ENCODE measurements at places on chromosomes 3 and 15.

- DNase-seq: no peak
These were observed 206.0 kb upstream of the SUCLG2 start for GRCh38 chr3:67860429-67860828.

- no peak for DNase-seq
These were observed 107.6 kb downstream of the PIK3CB start for GRCh38 chr3:138726946-138727730.

GRCh38 chr15:32866454-32867312, 148.9 kb downstream of the GREM1 start:
- no peak for DNase-seq

GRCh38 chr3:93991631-93992030, 11.7 kb downstream of the ARL13B start:
- no peak for DNase-seq

DNA sequence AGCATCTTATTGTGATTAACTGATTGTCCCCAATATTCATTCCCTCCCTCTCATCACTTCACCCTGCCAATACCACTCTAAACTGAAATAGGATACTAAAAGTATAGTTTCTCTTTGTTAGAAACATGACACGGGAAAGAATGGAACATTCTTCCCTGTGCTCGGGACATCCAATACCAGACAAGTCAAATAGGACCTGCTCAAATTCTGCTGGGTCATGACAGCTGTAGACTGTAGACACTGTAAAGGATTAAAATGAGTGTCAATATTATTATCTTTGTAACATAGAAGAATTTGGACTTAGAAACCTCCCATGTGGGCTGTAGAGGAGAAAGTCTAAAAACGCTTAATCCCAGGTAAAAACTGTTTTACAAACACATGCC, 315.0 kb upstream of the NR2E3 start:
- no peak for DNase-seq

DNA sequence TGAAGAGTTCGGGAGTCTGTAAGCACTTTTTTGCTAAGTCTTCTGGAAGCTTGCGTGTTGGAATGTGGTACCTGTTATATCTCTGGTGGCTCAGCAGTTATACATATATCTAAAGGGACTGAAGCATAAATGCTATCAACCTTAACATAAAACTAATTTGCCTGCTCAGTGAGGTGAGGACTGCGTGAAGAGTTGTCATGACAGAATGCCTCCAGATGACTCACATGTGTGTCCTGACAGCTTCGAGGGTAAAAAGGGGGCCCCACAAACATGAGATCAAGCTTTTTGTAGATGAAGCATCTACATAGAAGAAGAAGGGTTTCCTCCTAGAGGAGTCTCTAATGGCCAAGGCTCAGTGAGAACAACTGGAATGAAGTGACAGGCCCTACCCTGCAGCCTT, 88.8 kb upstream of the C3orf80 start:
- DNase-seq: no peak

- no peak for DNase-seq
These were observed 54.2 kb downstream of the MAP4 start for GRCh38 chr3:47961815-47962606.

GRCh38 chr3:8645712-8646111, 1.1 kb upstream of the SSUH2 start:
- DNase-seq: no peak

DNA sequence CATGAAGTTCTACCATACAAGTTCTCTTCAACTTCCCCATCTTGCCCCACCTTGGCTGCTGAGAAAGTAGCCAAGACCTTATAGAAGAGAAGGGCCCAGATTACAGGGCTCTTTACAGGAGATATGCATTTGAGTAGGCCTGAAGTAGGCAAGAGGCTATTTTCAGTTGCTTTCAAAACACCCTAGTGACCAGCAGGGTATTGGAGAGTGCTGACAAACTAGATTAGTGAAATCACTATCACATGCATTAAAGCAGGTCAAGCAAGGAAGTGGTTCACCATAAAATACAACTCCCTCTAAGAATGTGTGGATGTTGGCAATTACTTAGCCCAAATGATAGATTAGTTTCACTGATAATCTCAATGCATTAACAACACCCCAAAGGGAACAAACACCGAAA, 2.7 kb upstream of the LZTFL1 start:
- DNase-seq: no peak

DNA sequence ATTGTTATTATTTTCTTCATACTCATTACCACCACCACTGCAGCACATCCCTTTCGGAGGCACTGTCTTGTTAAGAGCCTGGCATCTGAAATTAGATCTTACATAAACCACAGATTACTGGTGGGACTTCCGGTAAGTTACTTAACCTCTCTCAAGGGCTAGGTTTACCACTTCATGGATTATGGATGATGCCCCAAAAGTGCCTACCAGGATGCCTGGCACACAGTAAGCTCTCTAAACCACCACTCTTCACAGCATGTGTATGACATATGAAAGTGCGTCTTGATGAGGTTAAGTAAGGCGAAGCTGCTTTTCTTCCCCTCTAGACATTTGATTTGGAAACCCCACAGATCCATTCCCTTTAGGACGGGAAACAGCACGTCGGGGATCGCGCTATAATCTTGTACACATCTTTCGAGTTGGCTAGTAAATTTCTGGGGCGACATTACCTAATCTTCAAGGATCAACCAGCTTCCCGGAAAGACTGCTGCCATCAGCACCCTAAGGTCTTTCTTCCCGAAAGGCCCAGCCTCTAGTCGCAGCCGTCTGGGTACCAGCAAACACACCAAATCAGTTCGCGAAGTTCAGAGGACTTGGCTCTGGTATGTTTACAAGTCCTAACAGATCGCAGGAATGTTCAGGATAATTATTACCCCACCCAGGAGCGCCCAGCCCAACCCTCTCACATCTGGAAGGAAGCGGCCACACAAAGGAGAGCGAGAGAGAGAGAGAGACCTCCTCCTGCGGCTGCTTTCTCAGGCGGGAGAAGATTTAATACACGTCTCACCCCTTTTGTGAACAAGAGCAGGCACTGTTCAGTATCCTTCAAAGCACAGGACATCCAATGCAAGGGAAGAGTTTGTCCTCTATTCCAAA, 155.1 kb upstream of the FRMD4B start:
- DNase-seq: no peak

GRCh38 chr3:146968204-146968651, 363.1 kb upstream of the PLSCR5 start:
- no peak for DNase-seq

DNA sequence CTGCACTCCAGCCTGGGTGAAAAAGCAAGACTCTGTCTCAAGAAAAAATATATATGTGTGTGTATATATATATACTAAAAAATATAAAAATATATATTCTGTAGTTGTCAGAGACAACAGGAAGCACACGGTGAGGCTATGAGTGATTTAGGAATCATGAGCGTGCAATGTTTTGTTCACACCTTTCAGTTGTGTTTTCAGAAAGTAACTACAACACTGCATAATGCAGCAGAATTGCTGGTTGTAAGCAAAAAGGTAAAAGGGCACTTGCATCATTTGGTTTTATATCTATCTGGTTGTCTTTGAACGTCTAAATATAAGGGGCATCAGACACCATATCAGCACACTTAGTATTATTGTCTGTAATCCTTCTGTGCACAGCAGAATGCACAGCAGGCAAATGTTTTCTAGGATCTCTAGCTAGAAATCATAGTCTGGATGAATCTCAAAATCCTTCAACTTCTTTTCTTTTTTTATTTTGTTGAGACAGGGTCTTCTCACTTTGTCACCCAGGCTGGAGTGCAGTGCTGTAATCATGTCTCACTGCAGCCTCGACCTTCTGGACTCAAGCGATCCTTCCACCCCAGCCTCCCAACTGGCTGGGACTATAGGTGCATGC, 44.8 kb downstream of the CCR3 start:
- DNase-seq: no peak

- no peak for DNase-seq
These were observed 257.6 kb upstream of the STT3B start for GRCh38 chr3:31275038-31275572.

- DNase-seq: no peak
These were observed 17.0 kb downstream of the PEAK1 start for GRCh38 chr15:77402740-77403379.

DNA sequence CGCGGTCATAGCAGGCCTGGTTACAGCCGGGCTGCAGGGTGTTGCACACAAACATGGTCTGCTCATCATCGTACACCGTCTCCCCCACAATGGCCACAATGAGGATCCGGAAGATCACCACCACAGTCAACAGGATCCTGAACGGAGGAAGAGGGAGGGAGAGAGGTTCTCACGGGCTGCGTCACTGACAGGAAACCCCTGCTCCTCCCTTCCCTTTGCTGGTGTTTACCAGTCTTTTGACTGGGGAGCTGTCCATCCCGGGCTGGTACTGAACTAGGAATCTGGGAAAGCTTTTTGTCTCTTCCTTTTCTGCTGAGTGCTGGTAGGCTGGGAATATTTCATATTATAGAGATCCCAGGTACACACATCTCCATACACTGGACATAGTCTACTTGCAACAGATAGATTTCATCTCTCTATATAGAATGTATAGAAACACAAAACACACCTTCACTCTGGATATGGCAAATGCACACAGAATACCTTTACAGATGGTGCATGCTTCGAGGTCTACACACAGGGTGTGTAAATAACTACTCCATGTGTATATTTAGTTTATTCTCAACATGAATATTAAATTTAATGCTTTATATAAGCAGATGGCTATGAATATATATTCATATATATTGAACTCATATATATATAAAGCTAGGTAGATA, 1.4 kb downstream of the GJD2 start:
- no peak for DNase-seq

GRCh38 chr3:59937201-59937600, 887.4 kb upstream of the CFAP20DC start:
- DNase-seq: no peak

DNA sequence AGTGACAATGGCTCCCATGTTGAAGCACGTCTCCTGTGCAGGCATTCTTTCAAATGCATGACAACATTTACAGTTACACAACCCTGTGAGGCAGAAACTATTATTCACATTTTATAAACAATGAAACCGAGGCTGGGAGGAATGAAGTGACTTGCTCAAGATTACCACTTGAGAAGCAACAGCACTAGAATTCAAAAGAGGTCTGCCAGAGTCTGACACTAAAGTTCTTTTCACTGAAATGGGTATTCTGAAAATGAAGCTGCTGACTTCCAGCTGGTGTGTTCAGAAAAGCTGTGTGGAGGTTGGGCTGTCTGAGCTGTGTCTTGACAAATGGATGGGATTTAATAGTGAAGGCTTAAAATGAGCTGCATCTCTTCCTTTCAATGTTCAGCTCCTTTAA, 104.4 kb downstream of the THSD4 start:
- no peak for DNase-seq

GRCh38 chr3:123218990-123219389, 17.2 kb downstream of the SEC22A start:
- DNase-seq: no peak

DNA sequence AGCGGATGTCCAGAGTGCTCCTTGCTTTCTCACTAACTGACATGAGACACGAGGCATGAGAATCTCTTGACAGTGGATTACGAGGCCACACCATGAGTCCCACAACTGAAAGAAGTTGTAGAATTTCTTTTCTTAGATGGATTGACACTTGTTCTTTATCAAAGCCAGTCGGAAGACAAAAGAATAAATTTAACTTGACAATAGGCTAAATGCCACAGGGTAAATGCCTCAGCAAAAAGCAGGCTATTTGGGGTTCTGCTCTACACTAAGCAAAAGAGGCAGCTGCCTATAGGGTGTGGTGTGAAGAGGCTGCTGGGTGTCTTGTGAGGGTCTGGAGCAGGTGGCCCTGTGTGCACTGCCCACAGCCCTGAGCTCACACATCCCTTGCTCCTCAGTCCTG, 135.1 kb upstream of the SEMA6D start:
- no peak for DNase-seq

DNA sequence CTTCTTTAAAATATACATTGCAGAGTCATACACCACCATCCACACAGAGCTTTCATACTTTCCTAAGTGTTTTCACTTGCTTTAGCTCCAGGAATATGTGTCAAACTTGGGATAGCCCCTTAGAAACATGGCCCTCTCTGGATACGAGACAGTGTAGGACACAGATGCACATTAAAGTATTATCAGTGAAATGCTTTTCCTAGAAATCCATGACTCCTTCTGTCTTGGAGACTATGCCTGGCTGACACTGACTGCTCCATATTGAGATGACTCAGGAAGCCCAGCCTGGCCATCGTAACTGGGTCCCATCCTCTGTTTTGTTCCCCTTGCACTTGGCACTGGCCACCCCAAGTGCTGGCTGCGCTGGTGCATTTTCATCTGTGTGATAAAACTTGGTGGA, 204.8 kb downstream of the PDZRN3 start:
- DNase-seq: no peak

GRCh38 chr3:66490214-66490613, 10.6 kb downstream of the LRIG1 start:
- DNase-seq: no peak

- no peak for DNase-seq
These were observed 96.5 kb upstream of the ATP2B2 start for GRCh38 chr3:10601857-10602230.

DNA sequence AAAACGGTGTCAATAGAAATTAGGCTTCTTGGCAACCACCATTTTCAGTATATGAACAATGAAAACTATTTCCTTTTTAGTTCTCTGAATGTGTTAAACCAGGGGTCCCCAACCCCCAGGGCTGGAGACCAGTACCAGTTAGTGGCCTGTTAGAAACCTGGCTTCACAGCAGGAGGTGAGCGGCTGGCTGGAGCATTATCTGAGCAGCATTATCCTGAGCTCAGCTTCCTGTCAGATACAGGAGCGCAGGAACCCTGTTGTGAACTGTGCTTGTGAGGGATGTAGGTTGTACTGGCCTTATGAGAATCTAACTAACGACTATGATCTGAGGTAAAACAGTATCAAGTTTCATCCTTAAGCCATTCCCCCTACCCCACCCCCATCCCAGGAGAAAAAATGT, 328.7 kb downstream of the ZBBX start:
- DNase-seq: no peak

DNA sequence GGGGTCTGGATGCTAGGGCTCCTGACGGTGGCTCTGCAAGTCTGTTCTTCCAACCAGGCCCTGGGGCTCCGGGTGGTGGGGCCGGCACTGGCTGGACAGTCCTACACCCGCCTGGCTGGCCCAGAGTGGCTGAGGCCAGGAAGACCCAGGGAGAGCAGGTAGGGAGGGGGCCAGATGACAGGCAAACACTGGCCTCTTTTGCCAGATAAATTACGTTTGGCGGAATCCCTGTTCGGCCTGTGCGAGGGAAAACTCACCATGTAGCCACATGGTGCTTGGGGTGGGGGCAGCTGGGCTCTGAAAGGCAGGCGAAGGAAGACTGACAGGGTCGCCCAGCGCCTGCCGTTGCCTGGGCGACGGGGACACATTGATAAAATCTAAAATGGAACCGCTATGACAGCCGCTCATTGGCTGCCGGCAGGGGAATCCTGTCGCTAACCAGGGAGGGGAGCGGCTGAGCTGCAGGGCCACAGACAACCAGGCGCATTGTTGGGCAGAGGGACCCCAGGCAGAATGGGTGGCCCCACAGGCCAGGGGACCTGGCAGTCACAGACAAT, 30.4 kb downstream of the IQSEC1 start:
- DNase-seq: no peak

- DNase-seq: no peak
These were observed 40.0 kb downstream of the MUC4 start for GRCh38 chr3:195771646-195772300.

- no peak for DNase-seq
These were observed 8.2 kb upstream of the MEIS2 start for GRCh38 chr15:37108381-37109167.
